A673 (cell line): ENCODE measurements at places on chromosomes 5 and 9. TPM values are rescaled to one million over a fixed set of nuclear protein-coding genes. Genes with fewer than 3 reads are reported as not detected.

DNA sequence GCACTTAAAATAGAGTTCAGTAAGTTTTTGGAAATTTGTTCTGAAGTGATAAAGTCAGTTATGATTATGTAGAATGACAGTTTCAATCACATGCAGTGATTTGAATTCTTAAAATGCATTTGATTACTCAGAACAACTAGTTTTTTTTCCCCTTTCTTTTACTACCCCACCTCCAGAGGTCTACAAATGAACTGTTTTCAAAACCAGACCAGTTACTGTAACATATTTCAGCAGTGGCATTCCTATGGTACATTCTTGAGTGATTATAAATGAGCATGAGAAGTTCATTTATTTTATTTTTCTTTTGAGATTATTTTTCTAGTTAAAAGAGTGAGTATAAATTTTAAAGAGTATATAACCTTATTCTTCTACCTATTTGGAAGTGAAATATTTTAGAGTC is 71.6 kb downstream of the NNT start:
- DNase-seq = no peak

The BRD3OS gene
- total RNA-seq = 13.5 and 22.2 TPM in 2 replicates

GRCh38 chr5:26482076-26482809 is 556.1 kb downstream of the CDH9 start:
- no peak for DNase-seq

DNA sequence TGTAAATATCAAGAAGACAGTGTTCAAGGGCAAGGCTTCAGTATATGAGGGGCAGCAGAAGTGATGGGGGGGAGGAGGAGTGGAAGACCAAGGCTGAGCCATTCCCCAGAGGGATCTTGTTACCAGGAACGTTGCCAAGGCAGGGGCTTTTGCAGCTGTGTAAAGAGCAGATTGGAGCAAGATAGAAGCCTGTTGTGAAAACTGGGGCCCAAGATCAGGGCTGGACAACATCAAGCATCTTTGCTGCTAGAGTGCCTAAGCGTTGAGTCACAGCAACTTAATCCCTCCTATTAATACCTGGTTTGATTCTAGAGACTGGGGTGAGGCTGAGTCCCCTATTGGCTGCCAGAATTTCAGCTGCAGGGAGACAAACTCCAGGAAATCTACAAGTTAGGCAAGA is 18.4 kb upstream of the ERCC6L2 start:
- DNase-seq = peak; percentile 87

The SCAMP1 gene
- total RNA-seq = 28.7 and 30.2 TPM in 2 replicates
